ENCODE measurements at places on chromosomes 5 and 9.

DNA sequence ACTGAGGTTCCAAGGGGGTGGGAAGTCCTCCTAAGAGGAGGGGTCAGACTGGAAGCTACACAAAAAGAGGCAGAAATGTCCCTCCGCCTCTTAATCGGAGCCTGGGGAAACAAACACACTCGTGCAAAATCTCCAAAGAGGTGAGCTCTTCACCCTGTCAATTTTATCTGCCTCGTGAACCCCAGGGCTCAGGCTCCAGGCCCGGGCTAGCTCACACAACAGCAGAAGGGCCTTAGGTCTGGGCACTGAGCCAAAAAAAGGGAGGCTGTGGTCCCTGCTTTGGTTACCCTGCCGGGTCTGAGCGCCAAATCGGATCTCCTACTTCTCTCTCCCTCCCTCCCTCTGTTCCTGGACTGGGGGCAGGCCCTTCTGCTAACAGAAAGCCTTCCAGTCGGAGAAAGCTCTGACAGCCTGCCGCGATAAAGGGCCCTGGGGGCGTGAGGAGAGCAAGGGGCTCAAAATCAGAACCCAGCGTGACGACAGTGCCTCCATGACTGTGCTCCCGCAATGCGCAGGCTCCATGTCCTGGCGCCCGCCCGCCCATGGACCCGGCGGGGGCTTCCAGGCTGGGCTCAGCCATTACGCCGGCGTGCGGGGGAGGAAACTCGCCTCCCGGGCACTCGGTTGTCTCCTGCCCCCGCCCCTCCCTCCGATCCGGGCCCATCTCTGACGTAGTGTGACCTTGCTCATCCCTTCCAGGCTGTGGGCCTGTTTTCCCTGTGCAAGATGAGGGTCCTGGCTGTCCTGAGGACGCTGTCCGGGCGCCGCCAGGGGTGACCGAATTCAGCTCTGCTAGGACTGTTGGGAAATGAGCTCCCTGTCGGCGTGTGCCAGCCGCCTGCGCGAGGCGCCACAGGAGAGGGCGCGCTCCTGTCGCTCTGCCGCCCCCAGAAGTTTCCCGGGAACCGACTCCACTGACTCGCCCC lies 865 bp upstream of the SLC22A4 start:
- peak; percentile 92 for DNase-seq

DNA sequence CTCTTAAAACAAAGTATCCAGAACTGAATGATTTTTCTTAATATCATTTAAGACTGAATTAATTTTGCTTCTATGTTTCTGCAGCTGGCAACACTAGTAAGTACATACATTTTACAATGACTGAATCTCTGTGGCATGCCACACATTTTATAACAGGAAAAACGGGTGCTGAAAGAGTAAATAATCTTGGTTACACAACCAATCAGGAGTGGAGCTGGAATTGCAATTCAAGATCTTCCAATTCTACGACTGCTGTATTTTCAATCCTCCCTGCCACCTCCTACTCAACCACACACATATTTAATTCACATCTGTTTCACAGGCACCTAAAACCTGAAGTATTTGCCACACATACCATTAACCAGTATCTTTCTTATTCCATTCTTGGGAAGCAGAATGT lies 52.7 kb upstream of the NR5A1 start:
- no peak for DNase-seq

DNA sequence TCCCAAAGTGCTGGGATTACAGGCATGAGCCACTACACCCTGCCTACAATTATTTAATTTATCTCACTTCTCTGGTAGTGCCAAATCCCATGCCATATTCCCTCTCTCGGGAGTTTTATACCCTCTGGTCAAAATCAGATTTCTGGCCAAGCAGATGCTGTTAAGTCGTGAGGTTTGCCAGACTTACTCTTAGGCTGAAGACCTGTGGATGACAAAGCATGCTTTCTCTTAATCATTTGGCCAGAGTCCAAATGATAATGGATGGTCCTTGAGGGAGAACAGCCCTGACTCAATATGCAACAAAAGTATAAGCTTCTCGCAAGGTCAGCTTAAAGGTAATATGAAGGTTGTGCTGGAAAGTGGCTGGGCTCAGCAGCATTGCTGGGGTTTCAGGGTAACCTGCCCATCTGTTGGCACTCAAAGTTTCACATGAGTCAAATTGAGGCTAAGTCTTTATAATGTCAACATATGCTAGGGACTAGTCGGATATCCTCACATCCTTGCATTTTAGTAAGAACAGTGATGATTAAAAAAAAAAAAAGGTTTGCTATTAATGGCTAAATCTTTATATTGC lies 280.1 kb downstream of the KIF4B start:
- no peak for DNase-seq

GRCh38 chr9:113361304-113362018 lies 12.1 kb downstream of the BSPRY start:
- DNase-seq = peak; percentile 44

GRCh38 chr5:171521219-171521633 lies 101.8 kb downstream of the FGF18 start:
- DNase-seq = no peak

DNA sequence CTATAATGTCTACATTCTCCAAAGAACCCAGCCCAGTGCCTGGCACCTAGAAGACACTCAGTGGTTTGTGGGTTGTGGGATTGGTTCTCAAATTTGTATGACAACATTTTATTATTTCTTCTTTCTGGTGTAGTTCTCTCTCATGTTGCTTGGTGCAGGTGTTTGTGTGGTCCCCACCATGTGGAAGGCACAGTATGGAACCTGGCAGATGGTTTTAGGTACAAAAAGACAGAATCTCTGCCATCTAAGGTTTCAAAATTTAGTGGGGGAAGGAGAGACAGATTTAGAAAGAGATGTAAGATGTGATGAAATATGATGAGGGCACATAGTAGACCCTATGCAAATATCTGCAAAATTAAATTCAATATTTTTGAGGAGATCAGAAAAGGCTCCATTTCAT lies 323.8 kb downstream of the CDK5RAP2 start:
- DNase-seq = no peak

DNA sequence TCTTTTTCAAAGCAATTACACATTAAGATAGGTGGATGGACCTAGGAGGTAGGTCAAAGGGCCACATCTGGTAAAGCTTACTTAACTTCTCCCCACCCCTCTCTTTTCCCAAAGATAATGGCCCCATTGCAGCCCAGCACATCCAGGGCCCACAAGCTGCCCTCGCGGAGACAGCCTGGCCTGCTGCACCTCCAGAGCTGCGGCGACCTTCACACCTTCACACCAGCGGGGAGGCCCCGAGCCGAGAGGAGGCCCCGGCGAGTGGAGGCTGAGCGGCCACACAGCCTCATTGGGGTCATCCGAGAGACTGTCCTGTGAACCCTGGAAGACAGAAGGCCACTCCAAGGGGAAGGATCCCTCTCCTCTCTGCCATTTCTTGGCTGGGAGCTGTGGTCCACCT lies 66.5 kb downstream of the ENTREP1 start:
- no peak for DNase-seq

DNA sequence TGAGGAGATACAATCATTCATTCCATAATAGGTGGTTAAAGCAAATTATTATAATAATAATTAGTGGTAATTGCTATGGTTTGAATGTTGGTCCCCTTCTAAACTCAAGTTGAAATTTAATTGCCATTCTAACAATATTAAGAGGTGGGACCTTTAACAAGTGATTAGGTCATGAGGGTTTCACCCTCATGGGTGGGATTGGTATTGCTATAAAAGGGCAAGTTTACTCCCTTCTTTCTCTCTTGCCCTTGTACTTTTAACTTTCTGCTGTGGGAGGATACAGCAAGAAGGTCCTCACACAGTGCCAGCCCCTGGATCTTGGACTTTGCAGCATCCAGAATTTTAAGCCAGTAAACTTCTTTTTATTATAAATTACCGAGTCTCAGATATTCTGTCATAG lies 101.9 kb upstream of the PARP8 start:
- DNase-seq = no peak

DNA sequence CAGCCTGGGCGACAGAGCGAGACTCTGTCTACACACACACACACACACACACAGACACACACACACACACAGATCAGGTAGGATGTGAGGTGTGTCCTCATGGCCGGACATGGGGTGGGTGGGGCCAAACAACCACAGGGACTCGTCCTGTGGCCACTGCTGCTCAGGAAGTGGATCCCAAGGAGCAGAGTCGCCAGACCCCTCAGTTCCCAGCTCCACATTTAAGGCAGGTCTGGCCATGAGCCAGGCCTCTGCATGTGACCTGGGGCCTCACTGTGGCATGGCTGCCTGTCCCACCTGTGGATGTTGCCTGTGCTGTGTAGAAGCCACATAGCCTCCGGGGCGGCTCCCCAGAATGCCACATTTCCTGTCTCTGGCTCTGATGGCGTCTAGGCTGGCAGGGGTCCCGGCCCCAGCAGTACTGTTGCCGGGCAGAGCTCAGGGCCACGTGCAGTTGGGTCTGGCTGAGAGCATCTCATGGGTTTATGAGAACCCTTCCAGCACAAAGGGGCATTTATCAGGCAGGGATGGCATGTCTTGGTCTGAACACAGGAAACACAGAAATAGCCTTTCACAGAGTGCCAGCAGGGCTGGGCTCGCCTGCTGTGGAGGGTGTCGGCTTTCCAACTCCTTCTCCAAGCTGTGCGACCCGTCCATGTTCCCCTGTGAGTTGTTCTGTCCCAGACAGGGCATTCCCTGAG lies 9.9 kb upstream of the NINJ1 start:
- DNase-seq = peak; percentile 72

- DNase-seq = no peak
Measured at GRCh38 chr5:53411388-53411787, 69.0 kb upstream of the FST start.

GRCh38 chr5:168136340-168136739 lies 155.1 kb upstream of the WWC1 start:
- no peak for DNase-seq

DNA sequence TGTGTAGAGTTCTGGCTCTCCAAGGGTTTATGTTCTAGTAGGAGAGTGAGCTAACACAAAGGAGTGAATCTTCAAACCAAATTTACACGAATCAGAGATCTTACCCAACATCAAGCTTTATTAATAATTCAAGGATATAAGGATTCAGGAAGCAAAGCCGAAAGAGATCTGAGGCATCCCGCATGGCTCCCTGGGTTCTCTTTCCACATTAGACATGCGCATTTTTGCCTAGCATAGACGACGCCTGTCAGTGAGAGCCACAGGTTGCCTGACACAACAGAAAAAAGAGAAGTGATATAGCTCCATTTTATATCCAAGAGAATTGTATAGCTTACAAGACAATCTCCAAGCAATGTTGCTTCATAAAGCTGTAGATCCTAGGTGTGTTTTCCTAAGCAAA lies 52.6 kb downstream of the ESM1 start:
- no peak for DNase-seq

DNA sequence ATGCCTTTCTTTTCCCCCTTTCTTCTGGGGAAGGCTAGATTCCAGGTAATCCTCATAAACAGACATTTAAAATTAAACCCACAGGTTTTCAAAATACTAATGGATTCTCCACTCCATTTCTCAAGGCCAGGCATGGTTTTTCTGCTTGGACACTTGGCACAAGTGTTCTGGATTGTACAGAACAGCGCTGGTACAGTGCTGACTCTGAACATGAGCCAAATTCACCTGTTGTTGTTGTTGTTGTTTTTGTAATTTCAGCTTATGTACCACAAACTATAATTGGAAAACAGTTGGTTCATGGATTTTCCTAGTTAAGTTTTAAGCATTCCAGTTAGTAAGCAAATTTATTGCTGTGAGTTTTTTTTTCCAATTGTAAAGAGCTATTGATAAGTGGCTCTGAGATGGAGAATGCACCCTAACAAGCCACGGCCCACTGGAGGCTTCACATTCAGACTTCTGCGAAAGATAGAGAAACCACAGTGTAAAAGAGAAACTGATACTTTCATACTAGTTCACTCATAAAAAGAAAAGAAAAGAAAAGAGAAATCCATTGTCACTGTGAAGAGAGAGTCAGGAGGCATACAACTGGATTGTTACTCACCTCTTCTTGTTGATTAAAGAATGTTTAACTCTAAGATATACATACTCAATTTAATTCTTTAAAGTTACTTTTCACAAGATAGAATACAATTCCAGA lies 16.2 kb upstream of the ITGA1 start:
- DNase-seq = no peak

- DNase-seq = peak; percentile 73
Measured at GRCh38 chr5:95959888-95960666, 1.6 kb downstream of the ELL2 start.

GRCh38 chr5:179880848-179881590 lies 22.4 kb upstream of the MRNIP start:
- peak; percentile 28 for DNase-seq

GRCh38 chr5:13510616-13511015 lies 433.9 kb downstream of the DNAH5 start:
- DNase-seq = no peak

DNA sequence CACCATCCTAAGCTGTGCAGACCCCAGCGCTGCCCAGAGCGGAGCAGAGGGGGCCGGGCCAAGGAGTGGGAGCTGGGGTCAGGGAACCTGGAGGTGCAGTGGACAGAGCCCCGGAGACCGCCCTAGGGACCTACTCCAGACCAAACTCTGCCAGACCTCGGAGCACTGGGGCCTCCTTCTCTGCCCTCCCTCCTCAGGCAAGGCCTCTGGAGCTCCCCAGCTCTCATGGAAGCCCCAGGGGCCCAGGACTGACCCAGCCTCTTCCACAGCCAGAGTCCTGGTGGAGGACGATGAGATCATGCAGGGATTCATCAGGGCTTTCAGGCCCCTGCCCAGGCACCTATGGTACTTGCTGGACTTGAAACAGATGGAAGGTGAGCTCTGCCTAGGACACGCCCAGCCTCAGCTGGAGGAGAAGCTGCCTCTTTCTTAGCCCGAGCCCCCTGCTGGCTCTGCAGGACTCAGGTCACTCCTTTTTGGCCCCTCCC lies 3.6 kb downstream of the PAEP start:
- DNase-seq = no peak

GRCh38 chr9:121855476-121855875 lies 204.0 kb downstream of the DAB2IP start:
- DNase-seq = no peak

GRCh38 chr9:109014608-109015280 lies 1.4 kb upstream of the CTNNAL1 start:
- no peak for DNase-seq

DNA sequence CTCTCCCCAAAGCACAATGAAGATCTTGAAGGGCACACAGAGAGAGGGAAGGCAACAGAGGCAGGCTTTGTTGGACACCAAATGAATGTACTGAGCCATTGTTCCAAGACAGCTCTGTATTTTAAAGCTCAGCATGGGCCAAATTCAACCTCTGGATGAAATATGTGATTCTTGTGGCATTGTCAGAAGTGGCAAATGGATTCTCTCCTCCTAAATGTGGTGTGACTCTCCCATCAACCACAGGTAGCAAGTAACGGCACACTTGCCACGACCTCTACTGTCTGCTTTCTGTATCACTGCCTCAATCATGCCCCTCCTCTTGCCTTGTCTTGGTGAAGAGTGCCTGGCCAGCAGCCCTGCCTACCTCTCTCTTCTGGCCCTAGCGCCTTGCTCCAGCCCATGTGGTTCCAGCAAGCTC lies 6.1 kb upstream of the MOB3B start:
- no peak for DNase-seq
